ENCODE measurements at places on chromosomes 11 and 22. TPM values are rescaled to one million over a fixed set of nuclear protein-coding genes. Genes with fewer than 3 reads are reported as not detected.

WNT11 gene
- 2.1 TPM for total RNA-seq

GRCh38 chr11:92931746-92932422, 37.6 kb upstream of the MTNR1B start:
- peaks cover 3% of the 10 kb centered on the region for H3K27me3 ChIP-seq
- H3K4me1 ChIP-seq = no peaks in the 10 kb centered on the region
- no peaks in the 10 kb centered on the region for H3K36me3 ChIP-seq
- H3K4me3 ChIP-seq = no peak overlapping the region

- no peak overlapping the region for H3K27ac ChIP-seq
- DNase-seq = no peak
- peaks cover 7% of the 10 kb centered on the region for H3K4me1 ChIP-seq
- H3K4me3 ChIP-seq = no peak overlapping the region
- no peaks in the 10 kb centered on the region for H3K36me3 ChIP-seq
Observed at GRCh38 chr11:61898247-61898582, 6.9 kb upstream of the FADS3 start.

DNA sequence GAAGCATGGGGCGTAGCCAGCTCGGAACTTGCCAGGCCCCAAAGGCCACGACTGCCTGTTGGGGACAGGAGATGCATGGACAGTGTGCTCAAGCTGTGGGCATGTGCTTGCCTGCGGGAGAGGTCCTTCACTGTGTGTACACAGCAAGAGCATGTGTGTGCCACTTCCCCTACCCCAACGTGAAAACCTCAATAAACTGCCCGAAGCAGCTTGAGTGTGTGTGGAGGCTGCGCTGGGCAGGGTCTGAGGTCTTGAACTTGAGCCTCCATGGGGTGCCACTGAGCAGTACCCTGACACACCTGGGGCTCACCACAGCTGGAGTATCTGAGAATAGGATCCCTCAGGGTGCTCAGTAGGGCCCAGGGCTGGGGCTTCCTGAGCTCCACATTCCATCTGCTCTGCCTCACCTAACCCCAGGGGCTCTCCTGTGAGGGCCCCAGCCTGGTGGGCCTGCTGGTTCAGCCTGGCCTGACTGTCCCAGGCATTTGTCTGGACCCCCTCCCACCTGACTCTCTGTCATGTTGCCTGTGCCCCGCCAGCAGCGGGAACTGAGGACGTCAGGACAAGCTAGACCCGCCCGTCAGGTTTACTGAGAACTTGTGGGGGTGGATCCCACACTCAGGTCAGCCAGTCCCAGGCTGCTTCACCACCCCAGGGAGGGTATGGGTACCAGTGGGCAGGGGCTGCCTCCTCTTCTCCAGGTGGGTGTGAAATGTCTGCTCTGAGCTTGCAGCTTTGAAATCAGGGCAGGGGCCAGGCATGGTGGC, 3.2 kb downstream of the RASSF7 start:
- H3K27ac ChIP-seq = no peak overlapping the region
- peak overlapping the region; percentile 22 for H3K4me3 ChIP-seq
- peaks cover 14% of the 10 kb centered on the region for H3K4me1 ChIP-seq
- peaks cover 7% of the 10 kb centered on the region for H3K36me3 ChIP-seq

SERHL2 gene
- total RNA-seq = 2.2 TPM

Data from activated naive CD8-positive, alpha-beta T cell treated with anti-CD3 and anti-CD28 coated beads, Interleukin-2, amount 10 ng/mL, durations not matched to agents 7 days and 5 days (primary cell).